ENCODE measurements at places on chromosomes 16 and 17. TPM values are rescaled to one million over a fixed set of nuclear protein-coding genes. Genes with fewer than 3 reads are reported as not detected.

DNA sequence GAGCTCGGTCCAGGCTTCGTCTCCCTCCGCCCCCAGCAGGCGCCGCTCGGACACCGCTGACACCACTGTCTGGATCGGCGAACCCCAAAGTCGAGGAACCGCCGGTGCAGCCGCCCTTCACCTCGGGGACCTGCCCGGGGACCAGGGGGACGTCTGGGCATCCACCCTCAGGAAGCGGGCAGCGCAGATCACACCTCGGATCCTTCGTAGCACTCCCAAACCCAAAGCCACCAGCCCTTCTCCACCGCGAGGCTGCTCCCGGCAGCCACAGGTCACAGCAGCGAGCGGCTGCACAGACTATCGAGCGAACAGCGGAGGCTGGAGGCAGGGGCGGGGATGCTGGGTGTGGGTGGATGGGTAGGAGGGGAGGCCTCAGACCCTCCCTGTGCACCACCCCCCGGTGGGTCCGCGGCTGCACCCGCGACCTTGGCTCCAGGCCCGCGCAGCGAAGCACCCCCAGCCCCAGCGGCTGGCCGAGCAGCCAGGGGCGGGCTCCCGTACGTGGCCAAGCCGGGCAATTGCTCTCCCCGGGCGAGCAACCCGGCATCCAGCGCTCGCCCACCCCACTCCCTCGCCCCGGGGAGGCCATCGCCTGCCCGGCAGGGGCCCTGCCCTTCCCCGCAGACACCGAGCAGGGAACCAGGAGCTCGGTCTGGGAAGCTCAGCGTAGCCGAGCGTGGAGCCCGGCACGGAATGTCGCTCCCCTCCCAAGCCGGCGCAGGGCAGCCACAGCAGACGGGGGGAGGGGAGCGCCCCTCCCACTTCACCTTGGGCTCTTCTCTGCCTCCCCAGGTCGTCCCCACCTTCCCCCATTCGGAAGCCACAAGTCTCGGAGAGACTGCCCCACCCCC lies 1.0 kb downstream of the SDK2 start:
- peaks cover 5% of the 10 kb centered on the region for H3K4me1 ChIP-seq
- H3K36me3 ChIP-seq, result no peaks in the 10 kb centered on the region
- DNase-seq, result no peak

DNA sequence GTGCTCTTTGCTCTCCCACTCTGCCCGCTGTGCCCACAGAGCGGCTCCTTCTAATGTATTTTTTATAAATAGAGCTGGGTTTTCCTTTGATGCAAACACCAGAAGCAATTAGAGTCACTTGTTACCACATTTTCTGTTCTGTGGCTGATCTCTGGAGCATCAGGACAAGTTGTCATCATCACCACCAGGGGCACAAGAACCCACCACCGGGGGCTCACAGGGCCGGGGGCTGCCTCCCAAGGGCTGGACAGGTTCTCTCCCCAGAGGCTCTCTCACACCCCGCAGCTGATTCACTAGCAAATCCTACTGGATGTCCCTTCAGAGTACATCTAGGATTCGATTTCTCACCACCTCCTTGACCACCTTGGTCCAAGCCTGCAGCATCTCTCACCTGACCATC lies 18.5 kb downstream of the C16orf82 start:
- peak; percentile 30 for DNase-seq
- no peak overlapping the region for H3K4me3 ChIP-seq
- no peaks in the 10 kb centered on the region for H3K4me1 ChIP-seq
- H3K27ac ChIP-seq, result no peak overlapping the region
- no peaks in the 10 kb centered on the region for H3K36me3 ChIP-seq
- H3K27me3 ChIP-seq, result no peaks in the 10 kb centered on the region

GRCh38 chr17:48513666-48514455 lies 16.9 kb downstream of the HOXB1 start:
- H3K4me3 ChIP-seq, result no peak overlapping the region
- H3K36me3 ChIP-seq, result no peaks in the 10 kb centered on the region
- H3K4me1 ChIP-seq, result no peaks in the 10 kb centered on the region
- no peaks in the 10 kb centered on the region for H3K27me3 ChIP-seq
- H3K27ac ChIP-seq, result no peak overlapping the region

- peak overlapping the region; percentile 6 for H3K27ac ChIP-seq
- DNase-seq, result no peak
- H3K4me1 ChIP-seq, result peaks cover 9% of the 10 kb centered on the region
- no peaks in the 10 kb centered on the region for H3K36me3 ChIP-seq
These were observed 2.3 kb upstream of the DLX3 start for GRCh38 chr17:49997301-49997650.

GRCh38 chr17:40323391-40324381 lies 14.7 kb downstream of the RARA start:
- peaks cover 56% of the 10 kb centered on the region for H3K4me1 ChIP-seq
- H3K27me3 ChIP-seq, result no peaks in the 10 kb centered on the region
- H3K4me3 ChIP-seq, result no peak overlapping the region
- H3K27ac ChIP-seq, result peak overlapping the region; percentile 94

DNA sequence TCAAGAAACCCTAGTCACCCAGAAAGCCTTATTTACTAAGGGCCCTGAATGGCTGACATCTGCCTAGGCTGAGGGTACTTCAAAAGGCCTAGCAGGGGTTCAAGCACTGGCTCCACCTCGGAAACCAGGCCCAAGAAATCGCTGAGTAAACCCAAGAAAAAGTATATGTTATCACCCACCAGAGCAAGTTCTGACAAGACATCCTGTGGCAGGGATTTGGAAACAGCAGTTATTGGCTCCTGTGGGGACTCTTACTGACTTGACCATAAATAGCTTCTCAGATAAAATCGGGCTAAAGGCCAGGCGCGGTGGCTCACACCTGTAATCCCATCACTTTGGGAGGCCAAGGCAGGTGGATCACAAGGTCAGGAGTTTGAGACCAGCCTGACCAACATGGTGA lies 12.2 kb downstream of the ATP6V0D1 start:
- H3K27me3 ChIP-seq, result no peaks in the 10 kb centered on the region
- no peak overlapping the region for H3K27ac ChIP-seq
- no peaks in the 10 kb centered on the region for H3K36me3 ChIP-seq
- H3K4me1 ChIP-seq, result peaks cover 18% of the 10 kb centered on the region

GRCh38 chr17:79800325-79801155 lies 3.7 kb upstream of the CBX8 start:
- H3K27me3 ChIP-seq, result peaks cover 78% of the 10 kb centered on the region
- peaks cover 3% of the 10 kb centered on the region for H3K4me1 ChIP-seq
- DNase-seq, result no peak

DNA sequence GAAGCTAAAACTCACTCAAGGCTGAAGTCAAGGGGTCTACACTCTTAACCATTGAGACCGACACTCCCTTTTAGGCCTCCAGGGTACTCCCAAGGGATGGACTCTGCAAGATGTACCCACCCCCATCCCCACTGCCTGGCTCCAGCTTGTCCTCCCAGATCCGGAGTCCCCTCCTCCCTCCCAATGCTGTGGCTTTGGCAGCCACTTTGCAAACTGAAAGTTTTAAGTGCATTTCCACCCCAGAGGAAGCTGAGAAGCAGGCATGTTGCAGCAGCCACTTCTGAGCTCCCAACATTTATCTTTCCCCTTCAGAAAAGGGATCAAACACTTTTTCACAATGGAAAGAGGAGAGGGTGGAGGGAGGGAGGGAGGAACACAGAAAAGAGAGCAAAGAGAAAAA lies 115.2 kb downstream of the COPRS start:
- no peak for DNase-seq
- no peak overlapping the region for H3K27ac ChIP-seq
- no peaks in the 10 kb centered on the region for H3K36me3 ChIP-seq

- H3K36me3 ChIP-seq, result no peaks in the 10 kb centered on the region
- no peaks in the 10 kb centered on the region for H3K27me3 ChIP-seq
- peak overlapping the region; percentile 32 for H3K4me3 ChIP-seq
- peaks cover 24% of the 10 kb centered on the region for H3K4me1 ChIP-seq
These were observed 30.7 kb downstream of the YPEL2 start for GRCh38 chr17:59361916-59362810.

- DNase-seq, result no peak
These were observed 37.1 kb downstream of the YWHAE start for GRCh38 chr17:1362964-1363363.

DNA sequence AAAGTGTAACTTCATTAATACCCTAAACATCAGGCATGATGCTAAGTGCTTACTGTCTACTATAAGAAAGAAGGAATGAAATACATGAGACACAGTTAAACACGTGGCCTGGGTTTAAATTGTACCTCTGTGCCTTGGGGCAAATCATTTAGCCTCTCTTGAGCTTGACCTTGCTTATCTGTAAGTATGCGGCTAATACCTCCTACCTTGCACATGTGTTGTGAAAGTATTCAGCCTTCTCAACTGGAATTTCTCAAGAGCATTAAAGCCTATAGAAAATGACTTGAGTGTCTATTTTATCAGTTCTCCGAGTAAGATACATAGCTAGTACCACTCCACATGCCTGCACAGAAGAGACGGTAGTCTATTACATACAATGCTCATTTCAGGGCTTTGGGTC lies 10.8 kb downstream of the HEATR6 start:
- H3K27ac ChIP-seq, result no peak overlapping the region
- DNase-seq, result no peak

- no peaks in the 10 kb centered on the region for H3K4me1 ChIP-seq
- peaks cover 10% of the 10 kb centered on the region for H3K36me3 ChIP-seq
- no peak overlapping the region for H3K4me3 ChIP-seq
- no peak for DNase-seq
- H3K27ac ChIP-seq, result peak overlapping the region; percentile 69
These were observed 26.7 kb downstream of the PLD6 start for GRCh38 chr17:17179371-17179827.

DNA sequence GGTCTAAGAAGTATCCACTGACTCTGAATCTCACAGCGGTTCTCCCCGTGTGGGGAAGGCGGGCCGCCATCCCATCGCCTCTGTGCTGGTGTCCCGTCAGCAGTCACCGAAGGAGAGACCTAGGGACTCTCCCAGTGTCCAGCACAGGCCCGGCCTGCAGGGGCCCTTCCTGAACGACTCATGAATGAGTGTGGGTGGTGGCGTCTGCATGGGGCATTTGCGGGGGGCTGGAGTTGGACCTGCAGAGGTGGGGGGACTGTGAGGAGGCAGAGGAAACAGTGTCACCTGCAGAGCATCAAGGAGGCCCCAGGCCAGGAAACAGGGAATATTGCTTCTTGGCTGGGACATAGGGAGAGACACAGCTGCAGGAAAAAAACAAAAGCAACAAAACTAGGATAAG lies 10.3 kb downstream of the KCNG4 start:
- no peak overlapping the region for H3K4me3 ChIP-seq
- H3K27ac ChIP-seq, result peak overlapping the region; percentile 19
- H3K27me3 ChIP-seq, result no peaks in the 10 kb centered on the region
- DNase-seq, result no peak
- H3K4me1 ChIP-seq, result no peaks in the 10 kb centered on the region

- no peak for DNase-seq
- H3K36me3 ChIP-seq, result no peaks in the 10 kb centered on the region
- H3K4me1 ChIP-seq, result no peaks in the 10 kb centered on the region
These were observed 35.3 kb downstream of the NTN1 start for GRCh38 chr17:9056566-9056965.

DNA sequence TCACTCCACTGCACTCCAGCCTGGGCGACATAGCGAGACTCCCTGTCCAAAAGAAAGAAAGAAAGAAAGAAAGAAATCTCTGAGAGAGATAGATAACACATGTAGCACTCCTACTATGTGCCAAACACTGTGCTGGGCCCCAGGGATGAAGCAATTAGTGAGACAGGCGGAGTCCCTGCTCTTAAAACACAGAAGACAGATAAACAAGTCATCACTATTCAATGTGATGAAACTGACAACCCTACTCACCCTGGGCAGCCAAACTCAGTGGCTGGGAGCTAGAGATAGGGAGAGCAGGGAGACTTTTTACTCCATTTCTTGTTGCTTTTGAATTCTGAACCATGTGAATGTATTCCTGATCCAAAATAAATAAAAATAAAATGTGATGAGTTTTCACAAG lies 35.2 kb upstream of the GOSR2 start:
- H3K4me3 ChIP-seq, result no peak overlapping the region
- H3K27me3 ChIP-seq, result peaks cover 18% of the 10 kb centered on the region
- no peaks in the 10 kb centered on the region for H3K4me1 ChIP-seq
- H3K36me3 ChIP-seq, result no peaks in the 10 kb centered on the region
- no peak for DNase-seq

- no peaks in the 10 kb centered on the region for H3K27me3 ChIP-seq
- DNase-seq, result no peak
- H3K36me3 ChIP-seq, result peaks cover 5% of the 10 kb centered on the region
- H3K4me1 ChIP-seq, result no peaks in the 10 kb centered on the region
These were observed 11.2 kb downstream of the METTL22 start for GRCh38 chr16:8632675-8633182.

DNA sequence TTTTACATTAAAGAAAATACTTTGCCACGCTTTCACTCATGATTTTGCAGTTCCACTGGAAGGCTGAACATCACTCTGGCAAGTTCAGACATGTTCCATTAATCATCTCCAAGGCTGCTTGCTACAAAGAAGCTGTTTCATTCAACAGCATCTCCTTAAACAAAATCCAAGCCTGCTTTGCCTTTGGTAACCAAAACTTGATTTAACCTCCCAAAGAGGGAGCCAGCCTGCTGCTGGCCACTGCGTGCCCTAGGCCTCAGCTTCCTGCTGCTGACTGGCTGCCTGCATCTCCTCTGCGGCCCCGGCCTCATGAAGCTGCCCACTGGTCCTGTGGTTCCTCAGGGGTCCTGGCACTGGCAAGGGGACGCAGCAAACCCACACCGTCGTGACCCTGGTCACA lies 31.8 kb downstream of the ANKRD11 start:
- DNase-seq, result no peak
- H3K27ac ChIP-seq, result no peak overlapping the region
- H3K36me3 ChIP-seq, result no peaks in the 10 kb centered on the region
- H3K4me1 ChIP-seq, result peaks cover 8% of the 10 kb centered on the region

DNA sequence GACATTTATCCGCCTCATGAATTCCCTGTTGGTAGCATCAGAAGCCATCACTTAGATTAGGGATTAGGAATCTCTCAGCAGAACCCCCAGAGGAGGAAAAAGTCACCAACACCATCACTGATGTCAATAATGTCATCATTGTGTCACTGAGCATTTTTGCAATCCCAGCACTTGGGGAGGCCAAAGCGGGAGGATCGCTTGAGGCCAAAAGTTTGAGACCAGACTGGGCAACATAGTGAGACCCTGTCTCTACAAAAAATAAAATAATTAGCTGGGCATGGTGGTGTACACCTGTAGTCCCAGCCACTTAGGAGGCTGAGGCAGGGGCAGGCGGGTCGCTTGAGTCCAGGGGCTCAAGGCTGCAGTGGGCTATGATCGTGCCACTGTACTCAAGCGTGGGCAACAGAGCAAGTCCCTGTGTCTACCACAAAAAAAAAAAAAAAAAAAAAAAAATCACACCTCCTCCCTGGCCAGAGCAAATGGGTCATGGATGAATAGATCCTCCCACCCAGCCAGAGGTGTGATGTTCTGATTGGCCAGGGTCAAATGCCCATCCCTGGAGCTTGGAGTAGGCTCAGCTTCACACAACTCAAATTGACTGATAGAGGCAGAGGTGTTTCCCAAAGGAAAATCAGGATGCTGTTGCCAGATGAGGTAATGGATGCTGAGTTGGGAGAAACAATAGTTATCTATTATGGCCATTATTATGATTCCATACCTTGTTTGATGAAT lies 31.6 kb downstream of the VWA3A start:
- DNase-seq, result no peak
- no peaks in the 10 kb centered on the region for H3K4me1 ChIP-seq
- H3K36me3 ChIP-seq, result no peaks in the 10 kb centered on the region
- H3K4me3 ChIP-seq, result no peak overlapping the region
- H3K27ac ChIP-seq, result no peak overlapping the region

The USP43 gene
- 6.1 TPM for total RNA-seq

The ABCC1 gene
- 14.6 TPM for total RNA-seq

The CHST4 gene
- 0.59 TPM for total RNA-seq

The ZSCAN10 gene
- not detected for total RNA-seq

The KRTAP1-5 gene
- not detected for total RNA-seq

The NPIPA5 gene
- 7.2 TPM for total RNA-seq

The CORO6 gene
- total RNA-seq, result 16.8 TPM

The KCNAB3 gene
- total RNA-seq, result 1.5 TPM

The FAAP100 gene
- total RNA-seq, result 23.1 TPM

The FBXW10 gene
- total RNA-seq, result not detected

The MFAP4 gene
- total RNA-seq, result 116 TPM
